M059J (cell line): ENCODE measurements at places on chromosomes 6 and 20. TPM values are rescaled to one million over a fixed set of nuclear protein-coding genes. Genes with fewer than 3 reads are reported as not detected.

RIPOR3 gene
- 1.5 and 1.9 TPM in 2 replicates for total RNA-seq

GNMT gene
- total RNA-seq, result 0.54 TPM in 1 of 2 replicates, not detected in the other

NKAPL gene
- total RNA-seq, result not detected in 2 replicates

CHMP4B gene
- 71.9 and 81.9 TPM in 2 replicates for total RNA-seq

KHDC1L gene
- total RNA-seq, result not detected in 2 replicates

SSTR4 gene
- total RNA-seq, result not detected in 2 replicates

STK4 gene
- total RNA-seq, result 39.0 and 56.0 TPM in 2 replicates

SYNDIG1 gene
- not detected in 2 replicates for total RNA-seq

EBF4 gene
- 1.1 and 1.5 TPM in 2 replicates for total RNA-seq

MRPL2 gene
- 43.4 and 55.4 TPM in 2 replicates for total RNA-seq

SLC17A3 gene
- not detected in 2 replicates for total RNA-seq

C2 gene
- total RNA-seq, result 2.9 and 3.3 TPM in 2 replicates

EYA4 gene
- 8.2 and 12.0 TPM in 2 replicates for total RNA-seq

TUBB2B gene
- 60.1 and 127 TPM in 2 replicates for total RNA-seq

POFUT1 gene
- total RNA-seq, result 76.5 and 111 TPM in 2 replicates

UST gene
- 11.3 and 14.4 TPM in 2 replicates for total RNA-seq

EPPIN gene
- total RNA-seq, result not detected in 2 replicates

SLC44A4 gene
- total RNA-seq, result 0.20 TPM in 1 of 2 replicates, not detected in the other

DEFB124 gene
- not detected in 2 replicates for total RNA-seq

ISM1 gene
- not detected in 2 replicates for total RNA-seq

BMP6 gene
- total RNA-seq, result not detected in 2 replicates

GINS1 gene
- total RNA-seq, result 31.5 and 41.3 TPM in 2 replicates

CDSN gene
- not detected in 2 replicates for total RNA-seq

TFAP2D gene
- not detected in 2 replicates for total RNA-seq

VSTM2L gene
- total RNA-seq, result 1.0 and 4.2 TPM in 2 replicates

LY6G6F gene
- not detected in 2 replicates for total RNA-seq

WFDC10B gene
- not detected in 2 replicates for total RNA-seq

KIF3B gene
- total RNA-seq, result 20.3 and 28.4 TPM in 2 replicates

MPIG6B gene
- not detected in 2 replicates for total RNA-seq

TRIM31 gene
- total RNA-seq, result not detected in 2 replicates

EXOC2 gene
- total RNA-seq, result 40.4 and 62.2 TPM in 2 replicates

CALHM5 gene
- 1.3 and 1.6 TPM in 2 replicates for total RNA-seq

SNPH gene
- total RNA-seq, result 4.0 and 9.9 TPM in 2 replicates

FAM50B gene
- 1.0 and 1.2 TPM in 2 replicates for total RNA-seq

ULBP1 gene
- total RNA-seq, result 0.76 and 1.1 TPM in 2 replicates

RUNX2 gene
- 29.2 and 37.2 TPM in 2 replicates for total RNA-seq

RAET1G gene
- total RNA-seq, result 19.7 and 20.6 TPM in 2 replicates

ASF1A gene
- total RNA-seq, result 16.1 and 24.2 TPM in 2 replicates

RGL2 gene
- 29.9 and 54.6 TPM in 2 replicates for total RNA-seq

RBL1 gene
- total RNA-seq, result 24.6 and 26.8 TPM in 2 replicates

RIPOR2 gene
- 18.6 and 22.9 TPM in 2 replicates for total RNA-seq

PRDM13 gene
- total RNA-seq, result not detected in 2 replicates

PFDN4 gene
- 246 and 357 TPM in 2 replicates for total RNA-seq

FHL5 gene
- total RNA-seq, result not detected in 2 replicates

RAD21L1 gene
- 0.39 TPM in 1 of 2 replicates, not detected in the other for total RNA-seq
